Cardiac muscle cell (in vitro differentiated cells and primary cell): ENCODE measurements at places on chromosomes 5 and 9.

GRCh38 chr5:1703352-1704050 lies 96.1 kb downstream of the MRPL36 start:
- DNase-seq = no peak

GRCh38 chr5:54651482-54652076 lies 134.0 kb downstream of the SNX18 start:
- peak; percentile 32 for DNase-seq

DNA sequence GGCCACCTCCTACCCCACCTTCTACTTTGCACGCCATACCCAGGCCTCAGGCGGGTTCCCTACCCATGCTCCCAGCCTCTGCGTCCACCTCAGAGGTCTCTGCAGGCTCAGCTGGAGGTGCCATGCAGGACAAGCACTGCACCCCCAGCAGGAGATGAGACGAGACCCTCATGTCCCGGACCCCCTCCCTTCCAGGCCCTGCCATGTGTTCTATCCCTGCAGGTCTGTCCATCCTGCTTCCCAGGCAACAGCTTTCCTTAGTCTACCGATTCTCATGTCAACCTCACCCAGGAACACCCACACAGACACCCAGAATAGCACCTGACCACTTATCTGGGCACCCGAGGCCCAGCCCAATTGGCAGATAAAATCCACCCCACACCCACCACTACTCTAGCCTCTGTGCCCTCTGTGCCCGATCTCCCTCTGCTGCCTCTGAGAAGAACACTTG lies 52.1 kb downstream of the SEMA4D start:
- no peak for DNase-seq

DNA sequence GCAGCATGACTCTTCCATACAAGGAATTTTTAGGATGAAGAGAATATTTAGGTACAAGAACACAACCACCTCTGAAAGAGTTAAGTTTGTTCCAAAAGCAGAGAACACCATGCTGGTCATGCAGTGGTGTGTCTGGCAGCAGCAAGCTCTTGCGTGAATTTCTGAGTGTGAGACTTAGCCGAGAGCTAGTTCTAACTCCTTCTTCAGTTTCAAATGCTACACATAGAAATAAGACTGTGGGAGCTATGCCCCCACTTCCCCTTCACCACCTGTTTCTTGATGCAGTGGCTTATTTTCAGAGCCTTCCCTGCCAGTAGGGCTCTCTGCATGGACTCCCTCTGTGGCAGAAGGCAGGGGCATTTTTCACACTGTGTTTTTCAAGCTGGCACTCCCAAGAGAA lies 122.9 kb upstream of the ZNF366 start:
- no peak for DNase-seq

- DNase-seq = no peak
Measured at GRCh38 chr9:84501587-84501986, 161.0 kb upstream of the SLC28A3 start.

DNA sequence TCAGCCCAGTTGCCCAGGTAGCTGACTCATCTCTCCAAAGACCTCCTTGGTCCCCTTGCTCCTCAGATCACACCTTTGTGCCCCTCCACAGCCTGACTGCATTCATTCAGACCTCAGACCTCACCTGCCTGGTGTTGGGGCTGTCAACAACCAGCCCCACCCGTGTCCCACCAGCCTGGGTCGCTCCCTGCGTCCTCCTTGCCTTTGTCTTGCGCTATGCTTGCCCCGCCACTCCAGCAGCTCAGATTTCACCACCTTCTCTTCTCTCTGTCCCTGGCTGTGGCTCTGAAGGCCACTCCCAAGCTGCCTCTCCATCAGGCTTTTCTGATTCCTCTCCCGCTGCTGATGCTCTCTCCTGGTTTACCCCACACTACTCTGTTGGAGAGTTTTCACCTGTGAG lies 103.5 kb downstream of the MVB12B start:
- no peak for DNase-seq

GRCh38 chr5:180208435-180209081 lies 453 bp downstream of the RASGEF1C start:
- DNase-seq = peak; percentile 44

DNA sequence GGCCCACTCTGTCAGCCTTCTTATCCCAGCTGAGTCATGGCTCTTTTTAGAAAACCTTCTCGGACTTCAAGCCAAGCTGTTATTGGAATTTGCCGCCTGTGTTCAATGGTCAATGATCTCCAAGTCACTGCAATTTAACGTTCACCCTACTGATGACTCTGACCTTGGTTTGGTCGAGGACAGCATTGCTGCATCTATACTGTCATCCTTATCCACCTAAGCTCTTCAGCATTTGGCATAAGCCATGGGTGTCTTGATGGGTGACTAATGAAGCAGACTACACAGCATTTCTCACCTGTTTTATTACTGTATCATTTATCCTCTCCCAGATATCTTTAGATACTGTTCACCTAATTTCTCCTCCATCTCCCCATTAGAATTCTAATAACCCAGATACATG lies 5.6 kb upstream of the HSPB3 start:
- DNase-seq = no peak

DNA sequence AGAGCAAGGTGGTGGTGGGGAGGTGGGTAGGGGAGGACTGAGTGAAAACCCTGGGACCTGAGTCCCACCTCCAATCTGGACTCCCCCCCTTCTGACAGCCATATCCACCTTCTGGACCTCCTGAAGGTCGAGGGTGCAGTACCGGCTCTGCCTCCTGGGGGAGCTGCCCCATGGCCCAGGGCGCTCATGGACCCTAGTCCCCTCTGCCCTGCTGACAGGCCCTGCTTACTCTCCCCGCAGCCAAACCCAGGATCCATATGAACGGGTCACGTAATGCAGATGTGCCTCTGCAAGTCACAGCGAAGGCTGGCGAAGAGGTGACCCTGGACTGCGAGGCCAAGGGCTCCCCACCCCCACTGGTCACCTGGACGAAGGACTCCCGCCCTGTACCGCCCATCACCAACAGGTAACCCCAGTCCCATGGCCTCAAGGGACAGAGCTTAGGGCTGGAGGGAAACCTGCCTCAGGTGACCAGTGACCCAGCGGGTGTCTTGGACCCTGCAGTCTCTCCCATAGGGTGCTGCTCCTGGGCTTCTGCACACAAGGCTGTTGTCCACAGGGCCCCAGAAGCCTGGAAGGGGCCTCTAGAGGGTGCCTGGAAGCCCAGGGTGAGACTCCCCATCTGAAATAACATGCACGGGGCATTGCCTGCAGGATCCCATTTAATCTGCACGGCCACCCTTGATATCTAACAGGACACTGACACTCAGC lies 61.7 kb downstream of the HMCN2 start:
- DNase-seq = peak; percentile 36

DNA sequence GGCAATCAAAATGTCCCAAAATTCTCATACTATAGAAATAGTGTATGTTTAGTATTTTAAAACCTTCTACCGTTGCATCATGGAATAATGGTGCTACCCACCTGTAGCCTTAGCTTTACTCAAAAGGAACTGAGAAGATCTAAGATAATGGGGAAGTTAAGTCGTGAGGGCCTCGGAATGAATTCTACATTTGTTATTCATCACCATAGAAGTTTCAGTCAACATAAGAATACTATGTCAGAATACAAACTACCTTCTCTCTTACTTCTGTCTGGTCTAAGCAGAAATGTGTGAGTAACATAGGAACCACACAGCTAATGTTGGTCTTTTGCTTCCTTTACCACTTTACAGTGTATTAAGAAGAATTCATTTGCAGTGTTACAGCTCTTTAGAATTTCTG lies 43.2 kb downstream of the RFK start:
- no peak for DNase-seq

DNA sequence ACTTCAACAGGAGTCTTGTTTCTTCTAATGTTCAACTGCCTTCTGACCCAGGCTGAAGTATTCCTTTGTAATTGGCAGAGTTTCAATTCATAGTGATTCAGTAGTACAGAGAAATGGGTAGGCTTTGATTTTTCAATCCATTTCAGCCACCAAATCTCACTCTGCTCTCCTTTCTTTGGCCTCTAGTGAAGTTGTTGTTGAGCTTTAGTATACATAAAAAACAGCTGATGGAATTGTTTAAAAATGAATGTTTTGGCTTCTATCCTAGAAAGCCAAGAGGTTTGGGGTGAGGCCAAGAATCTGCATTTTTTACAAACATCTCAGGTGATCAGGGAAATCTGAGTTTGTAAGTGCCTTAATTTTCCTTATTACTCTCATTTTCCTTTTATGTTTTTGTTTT lies 182.9 kb upstream of the MAP1B start:
- DNase-seq = peak; percentile 34

GRCh38 chr5:154829181-154829588 lies 21.2 kb downstream of the FAXDC2 start:
- no peak for DNase-seq

- no peak for DNase-seq
Measured at GRCh38 chr5:73263001-73263710, 90.2 kb downstream of the TMEM174 start.

GRCh38 chr9:23342291-23342690 lies 483.7 kb downstream of the ELAVL2 start:
- DNase-seq = peak; percentile 77

- no peak for DNase-seq
Measured at GRCh38 chr9:108258640-108259039, 597.1 kb downstream of the ACTL7B start.

DNA sequence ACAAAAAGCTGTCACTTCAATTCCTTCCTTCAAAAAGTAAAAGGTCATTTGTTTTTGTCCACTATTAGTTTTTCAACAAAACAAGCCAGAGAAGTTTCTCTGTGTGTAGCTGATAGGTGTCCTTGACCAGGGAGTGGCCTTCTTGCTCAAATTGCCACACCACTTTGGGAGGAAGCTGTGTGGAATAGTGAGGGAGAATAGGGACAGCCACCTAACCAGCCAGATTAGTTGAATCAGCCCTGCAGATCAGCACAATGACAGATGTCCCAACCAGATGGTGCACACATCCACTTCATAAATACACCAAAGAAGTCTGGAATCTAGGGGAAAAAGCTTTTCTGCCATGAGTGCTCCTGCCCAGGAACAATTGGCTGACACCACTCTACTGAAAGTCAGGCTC lies 37.2 kb downstream of the NREP start:
- DNase-seq = no peak

DNA sequence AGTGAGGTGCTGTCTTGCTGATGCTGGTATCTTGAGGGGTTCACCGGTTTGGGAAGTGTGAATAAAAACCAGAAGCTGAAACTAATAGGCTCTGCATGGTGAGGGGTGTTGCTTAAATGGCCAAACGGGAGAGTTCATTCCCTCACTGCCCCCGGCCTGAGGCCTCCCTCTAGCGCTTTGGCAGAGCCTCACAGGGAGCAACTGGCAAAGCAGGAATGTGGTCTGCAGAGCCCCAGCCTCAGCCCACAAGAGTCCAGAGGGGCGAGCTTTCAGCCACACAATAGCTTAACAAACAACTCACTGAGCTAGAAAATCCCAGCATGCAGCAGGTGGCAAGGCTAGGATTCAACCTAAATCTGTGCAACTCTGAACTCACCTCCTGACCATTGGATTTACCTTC lies 234.8 kb downstream of the MED10 start:
- no peak for DNase-seq

GRCh38 chr5:10446490-10446889 lies 4.8 kb downstream of the ROPN1L start:
- no peak for DNase-seq

DNA sequence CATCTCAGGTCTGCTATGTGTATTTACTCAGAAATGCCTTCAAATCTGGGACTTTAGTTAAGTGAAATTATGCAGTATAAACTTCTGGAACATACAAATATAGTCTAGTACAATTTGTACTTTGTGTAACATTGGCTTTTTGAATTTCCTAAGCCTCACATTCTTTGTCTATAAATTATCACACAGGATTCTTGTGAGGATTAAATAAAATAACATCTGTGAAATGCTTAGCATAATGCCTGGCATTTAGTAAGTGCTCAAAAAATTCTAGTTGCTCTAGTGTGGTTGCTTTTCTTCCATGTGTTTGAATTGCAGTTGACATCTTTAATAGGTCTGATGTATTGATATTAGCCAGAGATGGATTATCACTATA lies 2.6 kb downstream of the HMMR start:
- DNase-seq = no peak

DNA sequence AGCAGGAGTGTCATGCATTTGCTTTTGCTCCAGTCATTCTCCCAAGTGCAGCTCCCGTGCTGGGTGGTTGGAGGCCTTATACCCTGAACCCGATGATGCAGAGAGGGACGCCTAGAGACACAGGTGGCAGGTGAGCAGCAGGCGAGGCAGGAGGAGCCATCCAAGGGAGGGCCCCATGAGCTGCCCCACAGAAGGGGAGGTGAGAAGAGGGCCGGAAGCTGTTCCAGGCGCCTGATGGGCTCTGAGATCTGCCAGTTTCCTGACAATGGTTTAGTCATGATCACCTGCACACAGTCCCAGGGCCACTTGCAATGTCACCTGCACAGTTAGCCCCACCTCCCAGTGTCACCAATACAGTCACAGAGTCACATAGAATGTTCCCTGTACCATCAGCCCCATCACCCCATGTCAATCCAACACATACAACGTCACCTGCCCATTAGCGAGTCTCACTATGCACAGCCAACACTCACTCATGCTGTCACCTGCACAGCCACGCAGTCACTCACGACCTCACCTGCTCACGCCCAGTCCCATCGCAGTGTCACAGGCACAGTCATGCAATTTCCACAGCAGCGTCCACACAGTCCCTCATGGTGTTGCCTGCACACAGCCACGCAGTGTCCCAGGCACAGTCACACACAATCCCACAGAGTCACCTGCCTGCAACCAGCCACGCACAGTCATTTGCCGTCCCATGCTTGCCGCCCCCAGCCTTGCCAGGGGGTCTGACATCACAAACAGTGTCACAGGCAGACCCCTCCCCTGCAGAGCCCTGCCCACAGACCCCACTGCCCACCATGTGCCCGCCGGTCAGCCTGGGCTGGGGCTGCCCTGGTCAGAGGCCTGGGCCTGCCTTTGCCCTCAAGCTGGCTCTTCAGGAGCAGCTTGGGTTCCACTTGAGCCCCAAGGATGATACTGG lies 113.4 kb downstream of the LHX2 start:
- no peak for DNase-seq

- DNase-seq = no peak
Measured at GRCh38 chr5:111262153-111262552, 38.0 kb downstream of the CAMK4 start.

DNA sequence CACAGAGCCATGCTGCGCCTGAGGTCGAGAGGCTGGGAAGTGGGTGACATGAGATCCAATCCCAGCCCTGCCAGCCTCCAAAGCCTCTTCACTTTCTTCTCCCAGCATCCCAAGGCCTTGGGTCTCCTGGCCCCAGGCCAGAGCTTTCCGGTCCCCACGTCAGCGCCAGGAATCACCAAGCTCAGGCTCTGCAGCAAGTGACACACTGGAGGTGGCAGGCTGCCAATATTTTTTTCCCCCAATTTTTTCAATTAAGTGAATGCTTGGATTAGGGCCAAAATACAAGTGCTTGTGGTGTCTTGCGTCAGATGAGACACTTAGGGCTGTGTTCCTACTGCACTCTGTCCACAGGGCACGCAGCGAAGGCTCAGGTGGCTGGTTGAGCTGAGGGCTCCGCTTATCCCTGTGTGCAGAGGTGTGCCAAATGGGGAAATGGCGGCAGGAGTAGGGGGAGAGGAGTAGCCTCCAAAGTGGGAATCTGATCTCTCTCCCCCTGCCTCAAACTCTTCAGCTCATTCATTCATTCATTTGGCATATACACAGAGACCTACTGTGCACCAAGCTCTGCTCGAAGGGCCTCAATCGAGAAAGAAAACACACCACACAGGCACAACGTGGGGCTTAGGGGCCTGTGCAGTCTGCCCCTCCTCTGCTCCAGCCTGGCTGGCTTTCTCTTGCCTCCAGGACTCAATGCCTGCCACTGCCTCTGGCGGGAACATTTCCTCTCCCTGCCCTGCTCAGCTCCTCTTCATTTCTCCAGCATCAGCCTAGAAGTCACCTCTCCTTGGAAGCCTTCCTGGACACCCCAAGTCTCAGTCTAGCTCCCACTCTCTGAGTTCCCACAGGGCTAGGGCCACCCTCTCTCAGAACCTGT lies 16.6 kb downstream of the SH3PXD2B start:
- DNase-seq = peak; percentile 88
